ENCODE measurements at places on chromosomes 5 and 9. TPM values are rescaled to one million over a fixed set of nuclear protein-coding genes. Genes with fewer than 3 reads are reported as not detected.

Gene SLC1A3
- total RNA-seq, result not detected

Gene DND1
- total RNA-seq, result 0.82 TPM

Gene PCDHGB3
- total RNA-seq, result 0.35 TPM

Gene TLX3
- total RNA-seq, result not detected

Gene SH3TC2
- total RNA-seq, result 0.87 TPM

Gene TUT7
- total RNA-seq, result 9.8 TPM

Gene SH3GLB2
- 34.4 TPM for total RNA-seq

Gene RMI1
- 10.2 TPM for total RNA-seq

Gene SLC6A3
- 0.07 TPM for total RNA-seq

Gene IL13
- not detected for total RNA-seq

All from A549 treated with CpdA at 1 μM for 4 hours (cell line).